ENCODE measurements at places on chromosomes 1 and 21.

- no peak for DNase-seq
Measured at GRCh38 chr1:159953536-159954515, at the start of gene SLAMF9. TSS of gene SLAMF9 (minus strand) at chr1:159954237. CDS start at chr1:159954137, 100 bp downstream.

DNA sequence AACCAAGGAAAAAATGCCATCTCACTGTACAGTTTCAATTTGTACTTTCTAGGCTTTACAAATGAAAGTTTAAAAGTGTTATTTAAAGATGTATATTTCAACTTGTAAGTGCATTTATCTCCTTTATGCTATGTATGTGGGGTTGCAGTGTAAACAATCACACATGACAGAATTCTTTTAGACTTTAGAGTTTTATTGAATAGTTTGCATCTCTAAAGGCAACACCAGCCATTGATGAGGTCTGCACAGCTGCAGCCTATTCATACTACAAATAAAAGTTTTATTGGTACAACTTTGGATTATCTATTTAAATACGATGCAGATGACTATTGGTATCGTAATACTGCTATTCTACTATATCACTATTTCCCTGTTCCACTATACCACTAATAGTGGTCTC lies 894.4 kb upstream of the B3GALT2 start:
- no peak for DNase-seq

DNA sequence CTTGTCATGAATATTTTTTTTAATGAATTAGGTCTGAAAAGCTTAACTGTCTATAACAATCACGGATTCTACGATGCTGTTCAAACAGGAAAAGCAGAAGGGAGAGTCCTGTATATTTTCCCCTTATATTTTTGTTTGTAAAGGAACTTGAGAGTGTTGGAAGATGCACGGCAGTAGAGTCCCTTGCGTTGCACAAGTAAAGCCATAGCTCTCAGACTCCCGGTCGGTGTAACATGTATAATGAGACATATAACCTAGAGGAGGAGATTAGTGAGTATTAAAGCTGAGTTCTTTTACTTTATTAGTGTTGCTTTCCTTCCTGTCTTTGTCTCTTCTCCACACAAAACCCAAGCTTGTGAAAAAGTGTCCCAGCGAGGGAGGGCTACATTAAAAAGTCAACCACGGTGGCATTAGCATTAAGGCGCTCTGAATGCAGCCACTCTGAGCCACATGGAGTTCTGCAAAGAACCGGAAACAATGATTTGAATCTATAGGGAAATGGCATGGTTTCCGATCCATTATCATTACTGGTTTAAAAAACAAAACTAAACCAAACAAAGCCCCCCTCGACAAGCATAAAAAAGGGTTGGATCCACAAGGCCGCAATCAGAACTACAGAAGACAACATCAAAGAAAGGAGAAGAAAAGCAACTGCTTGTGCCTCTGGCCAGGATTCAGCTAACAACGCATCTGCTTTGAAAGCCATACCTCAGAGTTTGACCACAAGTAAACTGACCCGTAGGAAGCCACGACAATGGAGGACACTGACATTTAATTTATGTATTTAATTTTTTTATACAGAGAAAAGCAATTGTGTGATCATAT lies 356.8 kb downstream of the LMO4 start:
- DNase-seq = no peak

- no peak for DNase-seq
Measured at GRCh38 chr1:37951041-37951782, 4.4 kb upstream of the INPP5B start.

DNA sequence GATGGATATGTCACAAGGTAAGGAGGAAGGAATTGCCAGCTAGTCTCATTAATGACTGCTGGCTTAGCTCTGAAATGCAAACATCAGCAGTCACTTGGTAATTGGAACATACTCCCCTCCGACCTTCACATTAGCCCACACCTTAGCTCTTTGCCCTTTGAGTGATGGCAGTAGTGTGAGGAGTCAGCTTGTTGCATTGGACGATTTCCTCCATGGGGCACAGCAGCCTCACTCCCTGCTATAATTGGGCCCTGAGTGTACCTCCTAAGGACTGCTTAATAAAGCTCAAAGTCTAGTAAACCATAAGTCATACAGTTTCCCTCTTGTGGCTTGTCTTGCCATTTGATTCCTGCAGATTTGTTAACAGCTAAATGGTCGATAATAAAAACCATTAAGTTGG lies 19.4 kb downstream of the METTL13 start:
- no peak for DNase-seq

DNA sequence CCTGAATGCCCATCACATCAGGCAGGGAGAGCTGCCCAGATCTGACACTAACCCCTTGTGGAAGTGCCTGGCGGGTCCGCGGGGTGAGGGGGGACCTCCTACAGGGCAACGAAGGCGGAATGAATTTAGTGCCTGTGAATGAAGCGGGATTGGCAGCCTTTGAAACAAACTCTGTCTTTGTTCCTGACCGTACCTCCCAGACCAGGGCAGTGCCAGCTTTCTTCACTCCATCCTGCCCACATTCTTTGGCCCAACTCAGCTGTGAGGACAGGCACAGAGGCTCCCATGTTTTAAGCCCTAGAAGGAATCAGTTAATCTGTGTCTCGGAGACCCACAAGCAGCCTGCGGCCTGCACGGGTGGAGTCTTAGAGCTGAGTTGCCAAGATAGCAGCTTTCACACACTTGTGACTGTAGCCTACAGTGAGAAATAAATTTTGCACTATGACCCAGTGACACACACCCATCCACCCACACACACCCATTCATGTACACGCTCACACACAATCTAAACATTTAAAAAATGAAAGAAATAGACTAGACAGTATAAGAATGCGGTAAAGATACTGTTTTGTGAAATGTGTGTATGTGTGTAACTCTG lies 60.1 kb upstream of the USP24 start:
- DNase-seq = no peak

GRCh38 chr1:150322310-150322709 lies 977 bp downstream of the PRPF3 start:
- DNase-seq = peak; percentile 6

DNA sequence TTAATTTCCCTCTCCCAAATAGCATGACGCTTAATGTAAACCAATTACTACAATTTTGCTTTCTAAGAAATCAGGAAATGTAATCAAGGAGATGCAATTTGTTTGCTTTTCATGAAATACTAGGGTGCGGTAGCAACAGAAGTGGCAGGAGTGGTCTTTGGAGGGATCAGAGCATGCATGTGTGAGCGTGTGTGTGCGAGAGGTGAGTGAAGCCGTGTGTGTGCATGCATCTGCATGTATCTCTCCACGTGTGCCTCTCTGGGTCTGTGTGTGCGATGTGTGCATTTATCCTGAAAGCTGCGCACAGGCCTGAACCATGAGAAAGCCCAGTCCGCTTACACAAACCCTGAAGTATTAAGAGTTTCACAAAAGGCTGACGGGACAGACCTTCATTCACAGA lies 249.8 kb upstream of the C1orf174 start:
- no peak for DNase-seq

DNA sequence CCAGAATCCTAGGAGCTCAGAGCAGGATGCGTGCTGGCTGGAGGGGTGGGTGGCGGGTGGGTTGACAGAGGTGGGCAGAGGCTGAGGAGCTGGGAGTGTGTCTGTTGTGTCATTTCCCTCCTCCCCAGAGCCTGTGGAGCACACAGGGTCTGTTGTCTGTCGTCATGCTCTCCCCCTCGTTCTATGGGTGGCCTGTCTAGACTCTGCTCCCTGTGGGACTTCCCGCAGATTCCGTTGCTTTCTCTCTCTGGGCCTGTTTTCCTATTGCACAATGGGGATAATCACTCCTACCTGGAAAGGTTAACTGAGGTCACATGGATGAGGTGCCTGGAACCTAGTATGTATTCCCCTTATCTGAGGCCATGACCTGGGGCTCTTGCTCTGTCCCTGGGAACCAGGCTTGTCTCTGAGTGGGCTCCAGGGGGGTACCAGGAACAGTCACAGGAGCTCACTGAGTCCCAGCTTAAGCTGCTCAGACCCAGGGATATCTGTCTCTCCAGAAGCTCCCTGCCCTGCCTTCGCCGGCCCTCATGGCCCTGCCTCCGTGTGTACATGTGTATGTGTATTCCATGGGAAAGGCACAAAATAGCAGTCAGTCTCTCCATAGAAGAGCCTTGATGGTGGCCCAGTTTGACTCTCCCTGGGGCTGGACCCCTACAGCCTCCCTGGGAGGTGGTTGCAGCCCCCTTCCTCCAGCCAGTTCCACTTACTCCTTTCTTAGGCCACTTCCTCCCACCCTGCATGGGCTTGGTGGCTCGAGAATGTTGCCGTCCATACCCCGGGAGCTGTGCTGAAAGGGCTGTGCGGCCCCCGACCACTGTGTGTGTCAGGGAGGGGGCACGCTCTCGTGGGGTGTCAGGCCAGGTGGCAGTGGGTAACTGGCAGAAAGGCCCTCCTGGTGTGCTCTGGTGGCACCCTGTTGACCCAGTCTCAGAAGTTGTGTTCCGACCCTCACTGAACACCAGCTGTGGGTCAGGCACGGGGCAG lies 17.9 kb downstream of the PTPRF start:
- no peak for DNase-seq

DNA sequence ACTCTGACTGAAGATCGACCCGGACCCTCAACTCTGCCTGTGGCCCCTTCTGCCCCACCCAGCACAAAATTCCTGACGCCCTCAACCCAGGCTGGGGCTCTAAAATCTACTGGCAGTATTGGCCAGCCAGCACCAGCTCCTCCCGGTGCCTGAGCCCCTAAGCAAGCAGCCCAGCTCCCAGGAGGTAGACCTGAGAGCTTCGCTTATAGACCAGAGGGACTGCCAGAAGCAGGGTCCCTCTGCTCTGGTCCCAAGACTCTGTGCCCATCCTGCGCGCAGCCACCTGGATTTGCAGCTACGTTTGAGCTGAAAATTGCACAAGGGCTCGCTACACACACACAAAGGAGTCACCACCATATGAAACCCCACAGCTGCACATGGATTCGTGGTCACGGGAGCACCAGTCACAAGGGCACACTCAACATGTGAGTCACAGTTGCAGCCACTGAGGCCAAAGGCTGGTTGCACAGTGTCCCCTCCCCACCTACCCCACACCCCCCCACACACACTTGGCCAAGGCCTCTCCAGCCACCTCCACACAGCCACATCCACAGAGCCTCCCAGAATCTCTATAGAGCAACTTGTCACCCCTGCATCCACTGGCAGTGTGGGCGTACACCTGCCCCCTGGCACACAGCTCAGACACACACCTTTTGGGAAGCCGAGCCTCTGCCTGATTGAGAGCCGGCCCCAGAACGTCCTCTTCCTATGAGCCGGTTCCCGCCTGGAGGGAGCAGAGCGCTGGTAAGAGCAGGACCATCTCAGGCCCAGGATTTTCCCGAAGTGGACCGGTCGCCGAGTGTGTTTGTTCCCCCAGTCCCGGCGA lies 1.1 kb upstream of the DMBX1 start:
- no peak for DNase-seq

DNA sequence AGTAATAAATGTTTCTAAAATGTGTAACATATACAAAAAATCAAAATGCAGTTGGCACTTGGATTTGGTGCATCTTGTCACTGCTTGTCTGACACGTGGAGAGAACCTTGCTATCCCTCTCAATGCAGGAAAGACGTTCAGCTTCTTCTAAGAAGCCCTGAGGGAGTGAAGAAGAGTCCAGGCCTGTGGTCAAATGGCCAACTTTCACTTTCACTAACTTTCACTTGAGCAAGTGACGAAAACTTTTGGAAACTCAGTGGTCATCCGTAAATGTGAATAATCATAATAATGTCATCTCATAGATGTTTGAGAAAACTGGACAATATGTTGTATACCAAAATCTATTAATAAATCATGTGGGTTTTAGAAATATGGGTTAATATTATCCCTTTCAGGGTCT lies 61.9 kb downstream of the ERG start:
- no peak for DNase-seq

DNA sequence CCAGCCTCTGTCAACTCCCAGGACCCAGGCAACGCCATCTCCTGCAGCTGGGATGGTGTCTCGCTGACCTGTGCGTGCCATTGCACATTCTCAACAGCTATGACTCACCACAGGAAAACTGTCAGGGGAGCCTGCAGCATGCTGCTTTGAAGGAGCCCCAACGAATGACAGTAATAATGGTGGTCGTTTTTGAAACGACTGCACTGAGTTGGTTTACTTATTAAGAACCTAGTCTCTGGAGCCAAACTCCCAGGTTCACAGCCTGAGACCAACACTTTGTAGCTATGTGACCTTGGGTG lies 21.6 kb downstream of the TCEA3 start:
- no peak for DNase-seq

DNA sequence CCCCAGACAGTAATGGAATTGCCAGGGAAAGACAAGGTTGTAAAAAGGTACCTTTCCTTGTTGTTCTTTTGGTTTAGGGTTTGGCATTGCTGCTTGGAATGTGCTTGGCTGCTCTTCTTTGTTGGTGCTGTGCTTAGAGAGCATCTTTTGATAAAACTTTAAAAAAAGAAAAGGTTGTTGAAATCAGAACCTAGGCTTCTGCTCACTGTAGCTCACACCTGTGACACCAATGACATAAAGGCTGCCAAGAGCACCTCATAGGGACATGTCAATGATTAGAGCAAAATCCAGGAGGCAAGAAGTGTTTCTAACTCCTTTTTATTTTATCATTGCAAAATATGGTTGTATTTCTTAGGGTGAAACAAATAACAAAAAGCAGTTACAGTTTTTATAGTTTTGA lies 28.9 kb downstream of the CLEC20A start:
- DNase-seq = no peak

GRCh38 chr1:15994590-15995351 lies 9.3 kb upstream of the SRARP start:
- no peak for DNase-seq

- DNase-seq = no peak
Measured at GRCh38 chr1:115710859-115711624, 57.5 kb downstream of the CASQ2 start.

GRCh38 chr1:9399510-9400424 lies 107.1 kb downstream of the SPSB1 start:
- no peak for DNase-seq

All from GM04503 (cell line).